Activated T-cell treated with anti-CD3 and anti-CD28 coated beads for 24 hours (primary cell): ENCODE measurements at places on chromosomes 3 and 15.

DNA sequence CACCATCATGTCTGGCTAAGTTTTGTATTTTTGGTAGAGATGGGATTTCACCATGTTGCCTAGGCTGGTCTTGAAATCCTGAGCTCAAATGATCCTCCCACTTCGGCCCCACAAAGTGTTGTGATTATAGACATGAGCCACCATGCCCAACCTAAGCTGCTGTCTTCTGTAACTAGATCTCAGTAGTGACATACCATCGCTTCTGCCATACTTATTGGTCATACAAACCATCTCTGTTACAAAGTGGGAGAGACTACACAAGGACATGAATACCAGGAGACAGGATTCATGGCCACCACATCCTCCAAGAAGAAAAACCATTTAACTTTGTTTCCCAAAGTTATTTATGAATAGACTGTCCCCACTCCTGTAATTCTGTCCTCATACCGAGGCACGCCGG is 81.3 kb downstream of the SMAD6 start:
- DNase-seq, result no peak

- DNase-seq, result no peak
Measured at GRCh38 chr15:89161666-89162065, 59.7 kb downstream of the RLBP1 start.

DNA sequence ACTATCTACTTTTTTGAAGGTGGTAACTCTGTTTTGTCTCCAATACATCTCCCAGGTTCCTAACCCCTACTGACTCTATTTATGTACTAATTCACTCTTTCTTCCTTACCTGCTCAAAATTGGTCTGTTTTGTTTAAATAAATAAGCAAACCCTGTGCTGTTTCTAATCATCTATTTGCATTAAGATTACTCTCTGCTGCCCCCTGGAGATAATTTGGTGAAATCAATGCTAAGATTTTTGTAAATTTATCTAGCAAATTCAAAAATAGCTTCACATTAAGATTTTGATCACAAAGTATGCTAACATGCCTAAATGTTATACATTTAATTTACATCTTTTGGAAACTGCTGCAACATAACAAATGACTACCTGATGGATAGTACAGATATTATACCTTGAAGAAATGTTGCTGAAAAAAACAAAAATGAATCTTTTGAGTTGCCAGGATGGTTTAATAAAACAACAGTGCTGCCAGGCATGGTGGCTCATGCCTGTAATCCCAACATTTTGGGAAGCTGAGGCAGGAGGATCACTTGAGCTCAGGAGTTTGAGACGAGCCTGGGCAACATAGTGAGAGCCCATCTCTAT is 4.4 kb upstream of the CD200R1 start:
- DNase-seq, result no peak

GRCh38 chr3:134630506-134630905 is 20.3 kb downstream of the KY start:
- DNase-seq, result no peak

DNA sequence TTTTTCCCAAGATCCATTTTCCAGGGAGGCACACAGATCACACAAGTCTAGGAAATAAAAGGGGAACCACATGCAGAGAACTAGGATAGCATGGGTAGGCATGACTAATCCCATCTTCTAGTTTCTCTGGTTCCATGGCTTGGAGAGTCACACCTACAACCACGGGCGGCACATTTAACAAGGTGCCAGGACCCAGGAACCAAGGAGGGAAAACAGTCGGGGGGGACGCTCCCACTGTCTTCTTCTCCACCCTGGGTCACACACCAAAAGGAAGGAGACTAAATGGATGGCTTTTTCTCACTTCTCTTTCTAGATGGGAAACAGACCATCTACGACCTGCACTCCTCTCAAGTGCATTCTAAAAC is 4.6 kb upstream of the SMCO1 start:
- no peak for DNase-seq
